ENCODE measurements at places on chromosomes 6 and 20.

GRCh38 chr6:112155886-112156285 lies 68.5 kb downstream of the FAM229B start:
- DNase-seq: no peak

- DNase-seq: no peak
Observed at GRCh38 chr6:94590416-94590815, 986.9 kb upstream of the MANEA start.

GRCh38 chr6:119523556-119523955 lies 174.0 kb upstream of the MAN1A1 start:
- DNase-seq: no peak

GRCh38 chr6:29399525-29399924 lies 4.1 kb downstream of the OR12D2 start:
- DNase-seq: no peak

GRCh38 chr6:170276369-170277057 lies 14.4 kb downstream of the DLL1 start:
- DNase-seq: no peak

- no peak for DNase-seq
Observed at GRCh38 chr20:50560867-50561266, 50.7 kb downstream of the PTPN1 start.

DNA sequence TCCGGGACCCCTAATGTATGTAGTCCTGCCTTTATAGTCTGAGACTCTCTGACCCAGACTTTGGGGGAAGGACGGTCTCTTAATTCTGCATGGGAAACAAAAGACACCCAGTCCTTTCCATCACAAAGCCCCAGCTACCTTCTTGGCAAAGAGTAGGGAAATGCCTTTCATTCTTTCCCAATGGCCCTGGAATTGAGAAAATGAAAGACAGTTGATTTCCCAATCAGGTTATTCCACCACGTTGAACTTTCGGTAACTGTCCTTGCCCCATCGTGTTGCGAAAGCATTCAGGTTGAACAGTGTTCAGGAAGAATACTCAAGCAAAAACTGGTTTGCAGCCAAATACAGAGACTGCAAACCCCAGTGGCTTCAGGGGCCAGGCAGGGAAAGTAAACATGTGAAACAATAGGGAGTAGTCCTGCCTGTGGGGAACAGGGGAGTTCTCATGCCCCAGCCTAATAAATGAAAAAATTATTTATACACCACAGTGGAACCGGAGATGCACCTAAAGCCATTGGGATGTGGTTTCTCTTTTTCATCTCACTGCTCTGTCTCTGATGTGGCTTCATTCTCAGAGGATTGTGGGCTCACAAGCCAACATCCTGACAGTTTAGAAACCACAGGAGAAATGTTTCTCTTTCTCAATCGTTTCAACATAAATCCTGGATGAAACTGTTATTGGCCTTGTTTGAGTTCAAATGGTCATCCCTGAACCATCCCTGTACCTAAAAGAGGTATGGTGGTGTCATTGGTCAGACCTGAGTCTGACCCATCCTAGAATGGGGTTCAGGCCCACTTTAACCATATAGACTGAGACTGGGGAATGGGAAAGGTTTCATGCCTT lies 44.2 kb upstream of the SLC9A8 start:
- peak; percentile 95 for DNase-seq

DNA sequence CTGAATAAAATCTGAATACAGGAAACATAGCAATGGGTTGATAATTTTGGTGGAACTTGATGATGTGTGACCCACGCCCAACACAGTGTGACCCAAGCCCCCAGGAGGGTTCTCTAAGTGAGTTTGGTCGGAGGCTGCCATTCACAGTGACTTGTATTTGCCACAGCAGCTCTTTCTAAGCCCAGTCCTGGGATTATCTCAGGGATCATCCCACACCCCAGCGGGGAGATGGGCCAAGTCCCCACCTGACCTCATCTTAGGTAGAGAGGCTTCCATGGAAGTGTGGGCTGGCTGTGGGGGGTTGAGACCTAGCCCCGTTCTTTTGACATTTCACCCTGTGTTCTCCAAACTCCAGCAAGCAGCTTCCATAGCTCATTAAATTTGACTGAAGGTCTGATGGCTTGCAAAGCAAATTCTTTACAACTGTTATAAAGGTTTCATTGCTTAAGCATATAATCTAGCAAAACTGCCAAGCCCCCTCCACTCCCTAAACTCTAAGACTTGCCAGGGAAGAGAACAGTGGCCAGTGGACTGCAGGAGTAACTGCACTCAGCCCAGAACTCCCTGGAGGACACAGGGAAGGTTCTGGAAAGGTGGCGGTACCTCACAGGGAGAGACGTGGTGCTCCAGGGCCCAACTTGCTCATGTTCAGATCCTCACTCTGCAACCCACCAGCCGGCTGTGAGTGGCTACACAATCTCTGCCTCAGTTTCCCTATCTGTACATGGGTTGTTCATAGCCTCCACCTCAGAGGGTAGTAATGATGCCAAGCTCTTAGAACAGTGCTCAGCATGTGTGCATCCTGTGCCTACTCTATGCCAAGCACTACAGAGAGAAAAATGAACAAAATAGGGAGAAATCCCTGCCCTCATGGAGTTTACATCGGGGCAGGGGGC lies 1.0 kb upstream of the PCK1 start:
- DNase-seq: no peak

DNA sequence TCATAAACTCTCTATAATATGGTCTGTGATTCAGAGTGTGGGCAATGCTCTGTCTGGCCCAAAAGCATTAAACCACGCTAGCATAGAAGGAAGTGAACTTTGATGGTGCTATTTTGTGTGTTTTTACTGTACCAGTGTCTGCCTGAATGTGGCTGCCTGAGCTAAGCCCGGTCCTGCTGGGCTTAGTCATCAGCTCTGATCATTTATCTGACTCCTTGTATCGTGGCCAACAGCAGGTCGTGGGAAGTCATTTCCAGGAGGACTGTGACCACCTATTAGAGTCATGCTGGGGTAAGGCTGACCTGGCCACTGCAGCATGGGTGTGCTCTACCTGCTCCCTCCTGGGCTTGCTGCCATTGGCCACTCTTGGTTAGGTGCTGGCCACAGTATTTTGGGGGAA lies 239.1 kb upstream of the CEP162 start:
- DNase-seq: peak; percentile 89
